ENCODE measurements at places on chromosomes 1 and 21. TPM values are rescaled to one million over a fixed set of nuclear protein-coding genes. Genes with fewer than 3 reads are reported as not detected.
A peak's percentile ranks its signal among the peaks of the same experiment; 100 is the strongest.

DNA sequence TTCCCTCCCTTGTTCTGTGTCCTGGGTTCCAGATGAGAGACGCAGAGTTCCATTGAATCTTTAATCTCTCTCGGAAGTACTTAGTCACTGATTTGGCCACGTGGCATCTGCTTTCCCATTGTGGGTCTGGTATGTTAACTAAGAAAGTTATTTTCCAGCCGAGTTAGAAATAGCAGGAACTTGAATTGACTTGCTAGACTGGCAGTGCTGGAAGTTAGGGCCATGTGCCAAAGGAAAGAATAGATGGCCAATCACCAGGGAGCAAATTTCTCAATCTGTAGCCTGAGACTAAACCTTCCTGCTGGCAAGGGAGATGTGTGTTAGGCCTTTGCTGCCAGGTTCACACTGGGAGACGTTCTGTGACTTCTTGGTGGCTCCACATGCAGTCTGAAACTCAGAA, 24.2 kb upstream of the SLFNL1 start:
- DNase-seq: peak; percentile 78

GRCh38 chr1:111184663-111185062, 15.8 kb downstream of the DENND2D start:
- no peak for DNase-seq

DNA sequence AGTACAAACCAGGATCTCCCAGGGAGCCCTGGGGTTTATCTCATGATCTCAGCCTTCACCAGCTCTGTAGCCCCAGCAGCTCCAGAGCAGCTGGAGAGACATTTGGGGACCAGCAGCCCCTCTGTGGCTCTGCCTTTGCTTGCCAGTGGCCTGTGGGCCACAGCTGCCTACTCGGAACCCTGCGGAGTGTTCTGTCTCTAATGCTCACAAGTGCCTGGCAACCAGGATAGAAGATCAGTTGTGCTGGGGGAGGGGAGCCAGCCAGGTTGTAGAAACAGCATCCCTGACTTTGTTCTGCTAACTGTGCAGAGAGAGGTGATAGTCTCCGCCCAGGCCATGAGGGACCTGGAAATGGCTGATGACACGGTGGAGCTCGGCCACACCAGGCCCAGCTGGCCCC, 50.9 kb upstream of the KCNJ15 start:
- DNase-seq: no peak

The AMY1B gene
- not detected for total RNA-seq

The SLAMF9 gene
- 0.43 TPM for total RNA-seq

Data from astrocyte (in vitro differentiated cells and primary cell).